Heart right ventricle (tissue), 16 donors: ENCODE measurements at places on chromosomes 11 and 22. TPM values are rescaled to one million over a fixed set of nuclear protein-coding genes. Genes with fewer than 3 reads are reported as not detected.

ANGPTL5 gene
- polyA plus RNA-seq = 0.95 TPM

ART5 gene
- polyA plus RNA-seq = 0.72 TPM

NRGN gene
- 26.0 TPM for polyA plus RNA-seq

OR2AG2 gene
- polyA plus RNA-seq = not detected

DGCR6 gene
- polyA plus RNA-seq = 4.4 TPM

TOP3B gene
- polyA plus RNA-seq = 7.8 TPM

OR10D3 gene
- polyA plus RNA-seq = not detected

GRCh38 chr22:23682827-23683355 lies 7.9 kb upstream of the RGL4 start:
- DNase-seq = no peak

DNA sequence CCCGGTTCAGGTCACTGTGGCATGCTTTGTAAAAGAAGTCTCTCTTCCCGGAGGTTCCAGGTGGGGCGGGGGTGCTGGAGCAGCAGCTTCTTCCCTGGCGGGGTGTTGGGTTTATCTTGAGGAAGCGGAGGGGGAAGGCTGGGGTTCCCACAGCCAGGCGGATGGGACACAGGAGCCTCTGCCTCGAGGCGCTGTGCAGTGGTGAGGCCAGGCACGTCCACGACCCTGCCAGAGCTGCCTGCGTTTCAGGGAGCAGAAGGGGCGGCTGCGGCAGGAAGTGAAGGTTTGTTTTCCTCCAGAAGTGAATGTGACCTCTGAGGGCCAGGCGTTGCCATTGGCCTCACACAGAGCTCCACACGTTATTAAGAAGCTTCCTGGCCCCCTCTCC lies 20.1 kb upstream of the ADORA2A start:
- DNase-seq = no peak

- DNase-seq = no peak
Observed at GRCh38 chr11:130323452-130324450, 9.0 kb upstream of the ZBTB44 start.

- no peak for DNase-seq
Observed at GRCh38 chr22:45120931-45121330, 42.8 kb upstream of the NUP50 start.

- DNase-seq = no peak
Observed at GRCh38 chr11:60485987-60486386, 6.6 kb upstream of the MS4A12 start.

DNA sequence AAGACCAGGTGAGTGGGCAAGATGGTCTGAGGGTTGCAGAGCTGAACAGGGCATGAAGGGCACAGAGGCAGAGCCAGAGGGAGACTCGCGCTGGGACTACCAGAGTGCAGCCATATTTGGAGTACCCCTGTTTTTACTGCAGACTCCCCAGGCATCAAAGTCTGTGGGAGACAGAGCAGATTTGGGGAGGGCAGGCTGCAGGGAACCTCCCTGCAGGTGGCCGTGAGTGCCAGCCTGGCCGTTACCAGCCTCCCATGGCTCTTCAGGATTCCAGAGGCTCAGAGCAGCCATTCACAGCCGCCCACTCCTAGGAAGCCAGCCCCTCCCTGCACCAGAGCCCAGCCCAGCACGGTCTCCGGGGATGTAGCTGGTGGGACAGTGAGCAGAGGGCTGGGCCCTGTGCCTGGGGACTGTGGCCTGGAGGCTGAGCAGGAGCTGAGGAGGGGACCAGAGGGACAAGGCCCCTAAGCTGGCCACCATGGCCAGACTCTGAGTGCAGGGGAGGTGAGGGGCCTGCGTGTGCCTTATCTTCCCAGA lies at the start of gene SEPTIN3:
Gene SEPTIN3 (plus strand): TSS at position 334 of the 537 bp plus-strand sequence. CDS start 2,050 bp downstream, outside the sequence.
- no peak for DNase-seq

GRCh38 chr11:22460181-22460580 lies 122.0 kb downstream of the SLC17A6 start:
- DNase-seq = no peak
